Stimulated activated CD4-positive, alpha-beta T cell treated with anti-CD3 and anti-CD28 coated beads, Interleukin-15, amount 100 ng/mL, for 1 hour (primary cell): ENCODE measurements at places on chromosomes 5 and 9.

DNA sequence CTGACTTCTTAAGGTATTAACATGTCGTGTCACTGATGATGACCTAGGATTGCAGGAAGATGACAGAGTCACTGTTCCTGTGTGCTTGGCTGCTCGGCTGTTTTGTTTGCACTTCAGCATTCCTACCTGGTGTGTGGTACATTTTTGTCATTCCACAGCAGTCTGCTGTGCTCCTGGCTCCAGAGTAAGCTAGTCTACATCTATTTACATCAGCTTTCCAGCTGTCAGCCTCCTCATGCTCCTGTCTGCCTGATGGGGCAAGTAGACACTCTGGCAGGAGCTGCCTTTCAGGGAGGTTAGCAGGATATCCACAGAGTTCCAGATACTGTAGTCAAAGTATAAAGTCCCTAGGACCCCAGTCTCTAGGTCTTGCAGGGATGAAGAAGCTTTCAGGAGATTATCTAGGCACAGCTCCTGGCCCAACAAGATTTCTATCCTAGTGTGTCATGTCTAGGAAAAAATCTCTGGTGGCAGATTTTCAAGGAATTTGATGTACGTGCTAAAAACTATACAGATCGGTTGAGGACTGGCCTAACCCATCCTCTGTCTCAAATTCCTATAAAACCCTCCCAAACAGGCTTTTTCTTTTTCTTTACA lies 28.4 kb downstream of the RUSC2 start:
- no peak for DNase-seq

DNA sequence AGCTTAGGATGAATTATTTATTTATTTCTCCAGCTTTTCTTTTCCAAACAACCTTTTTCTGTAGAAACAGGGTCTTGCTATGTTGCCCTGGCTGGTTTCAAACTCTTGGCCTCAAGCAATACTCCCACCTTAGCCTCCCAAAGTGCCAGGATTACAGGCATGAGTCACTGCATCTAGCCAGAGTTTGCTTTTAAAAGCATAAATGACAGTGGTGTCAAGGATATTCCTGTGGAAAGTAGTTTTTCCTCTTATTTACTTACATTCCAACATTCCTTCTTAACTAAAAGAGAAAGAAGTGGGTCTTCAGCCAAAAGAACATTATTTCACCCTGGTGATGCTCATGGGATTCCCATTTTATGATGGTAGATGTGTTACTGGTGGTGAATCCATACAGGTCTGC lies 62.4 kb downstream of the GRIA1 start:
- no peak for DNase-seq

DNA sequence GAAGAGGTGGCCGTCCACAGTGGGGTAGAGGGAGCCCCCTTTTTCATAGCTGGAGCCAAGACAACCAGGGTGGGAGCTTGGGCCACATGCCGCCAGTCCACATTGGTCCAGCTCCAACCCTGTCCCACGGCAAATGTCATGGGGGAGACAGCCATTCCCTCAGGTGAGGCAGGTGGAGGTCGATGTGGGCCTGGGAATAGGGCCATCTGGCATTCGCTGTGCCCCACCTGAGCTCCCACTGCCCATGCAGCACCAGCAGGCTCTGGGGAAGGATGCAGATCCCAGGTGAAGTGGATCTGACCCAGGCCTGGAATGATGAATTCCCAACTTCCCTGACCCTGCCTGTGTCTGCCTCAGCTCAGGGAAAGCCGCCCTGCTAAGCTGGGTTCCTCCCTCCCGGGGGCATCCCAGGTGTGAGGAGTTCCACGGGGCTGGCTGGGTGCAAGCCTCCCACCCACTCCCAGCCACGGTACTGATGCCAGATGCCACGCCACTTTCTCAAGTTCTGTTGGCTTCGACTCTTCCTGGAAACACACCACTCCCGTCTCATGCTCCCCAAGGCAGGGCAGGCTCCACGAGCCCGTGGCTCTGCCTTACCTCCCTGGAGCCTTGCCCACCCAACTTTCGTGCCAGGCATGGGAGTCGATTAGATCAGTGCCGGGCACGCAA lies 25.2 kb upstream of the FCN2 start:
- no peak for DNase-seq

GRCh38 chr5:66788556-66788955 lies 192.4 kb downstream of the MAST4 start:
- no peak for DNase-seq
